PC-9 (cell line): ENCODE measurements at places on chromosomes 6 and 20. TPM values are rescaled to one million over a fixed set of nuclear protein-coding genes. Genes with fewer than 3 reads are reported as not detected.

DNA sequence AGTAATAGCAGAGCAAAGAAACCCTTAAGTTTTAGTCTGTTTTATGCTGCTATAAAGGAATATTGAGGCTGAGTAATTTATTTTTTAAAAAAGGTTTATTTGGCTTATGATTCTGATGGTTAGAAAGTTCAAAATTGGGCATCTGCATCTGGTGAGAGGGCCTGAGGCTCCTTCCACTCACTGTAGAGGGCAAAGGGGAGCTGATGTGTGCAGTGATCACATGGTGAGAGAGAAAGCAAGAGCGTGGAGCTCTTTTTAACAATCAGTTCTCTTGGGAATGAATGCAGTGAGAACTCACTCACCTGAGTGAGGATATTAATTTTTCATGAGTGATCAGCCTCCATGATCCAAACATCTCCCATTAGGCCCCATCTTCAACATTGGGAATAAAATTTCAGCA, 36.4 kb upstream of the SAMD3 start:
- no peak overlapping the region for H3K27ac ChIP-seq
- DNase-seq = no peak
- no peaks in the 10 kb centered on the region for H3K4me1 ChIP-seq
- no peak overlapping the region for H3K4me3 ChIP-seq
- no peaks in the 10 kb centered on the region for H3K27me3 ChIP-seq
- H3K36me3 ChIP-seq = no peaks in the 10 kb centered on the region

DNA sequence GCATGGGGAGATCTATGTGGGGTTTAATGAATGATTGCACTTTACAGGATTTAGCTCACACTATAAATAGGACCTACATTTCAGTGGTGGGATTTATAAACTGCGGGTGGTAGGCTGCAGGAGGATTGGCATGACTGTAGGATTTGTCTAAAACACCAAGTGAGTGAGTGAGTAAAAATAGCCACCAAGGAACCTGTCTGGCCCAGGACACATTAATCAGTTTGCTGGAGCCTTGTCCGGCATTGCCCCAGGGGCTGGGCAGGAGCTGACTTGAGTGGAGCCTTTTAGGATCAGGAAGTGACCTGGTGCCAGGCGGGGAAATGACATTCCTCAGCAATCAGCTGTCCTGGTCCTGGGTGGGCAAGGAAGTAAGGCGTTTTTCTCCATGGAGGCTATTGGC, 278.7 kb upstream of the PRND start:
- H3K36me3 ChIP-seq = 0 out of 2 replicates have a peak, but pooled peaks cover 3% of the 10 kb centered on the region
- H3K27ac ChIP-seq = peak overlapping the region; percentile 38
- H3K4me3 ChIP-seq = no peak overlapping the region
- DNase-seq = peak; percentile 72

DNA sequence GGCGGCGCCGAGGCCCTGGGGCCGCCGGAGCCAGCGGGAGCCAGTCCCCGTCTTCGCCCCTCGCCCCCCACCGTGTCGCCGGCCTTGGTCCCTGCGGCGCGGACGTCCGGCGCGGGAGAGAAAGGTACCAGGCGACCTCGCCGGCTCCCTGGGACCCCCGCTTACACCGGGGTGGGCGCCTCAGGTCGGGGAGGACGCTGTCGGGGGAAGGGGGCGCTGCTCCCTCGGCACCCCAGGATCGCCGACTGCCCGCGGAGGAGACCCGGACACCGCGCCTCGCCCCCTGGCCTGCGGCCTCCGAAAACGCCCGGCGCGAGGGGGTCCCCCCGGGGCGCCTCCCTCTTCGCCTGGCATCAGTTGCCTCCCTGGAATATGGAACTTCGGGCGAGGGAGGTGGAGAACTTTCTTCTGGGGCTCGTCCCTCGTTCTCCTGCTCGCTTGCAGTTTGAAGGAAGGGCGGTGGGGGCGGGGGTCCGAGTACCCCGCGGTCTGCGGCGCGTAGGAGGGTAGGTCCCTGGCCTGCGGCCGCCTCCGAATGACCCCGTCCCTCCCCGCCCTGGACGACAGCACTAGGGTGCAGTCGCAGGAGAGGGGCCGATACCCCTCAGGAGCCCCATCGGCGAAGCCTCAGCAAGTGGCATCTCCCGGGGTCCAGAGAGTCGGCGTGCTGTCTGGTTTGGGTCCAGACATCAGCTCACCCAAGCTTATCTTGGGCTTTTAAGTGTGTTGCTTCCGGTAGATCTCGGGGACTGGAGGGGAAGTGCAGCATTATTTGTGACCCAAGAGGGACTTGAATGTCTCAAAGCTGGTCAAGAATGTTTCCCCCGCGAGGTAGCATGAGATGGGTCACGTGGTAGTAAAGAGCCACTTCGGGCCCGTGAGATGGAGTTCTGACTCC, 549 bp downstream of the ANKRD6 start:
- no peaks in the 10 kb centered on the region for H3K27me3 ChIP-seq
- H3K27ac ChIP-seq = no peak overlapping the region
- DNase-seq = no peak
- H3K36me3 ChIP-seq = no peaks in the 10 kb centered on the region

DNA sequence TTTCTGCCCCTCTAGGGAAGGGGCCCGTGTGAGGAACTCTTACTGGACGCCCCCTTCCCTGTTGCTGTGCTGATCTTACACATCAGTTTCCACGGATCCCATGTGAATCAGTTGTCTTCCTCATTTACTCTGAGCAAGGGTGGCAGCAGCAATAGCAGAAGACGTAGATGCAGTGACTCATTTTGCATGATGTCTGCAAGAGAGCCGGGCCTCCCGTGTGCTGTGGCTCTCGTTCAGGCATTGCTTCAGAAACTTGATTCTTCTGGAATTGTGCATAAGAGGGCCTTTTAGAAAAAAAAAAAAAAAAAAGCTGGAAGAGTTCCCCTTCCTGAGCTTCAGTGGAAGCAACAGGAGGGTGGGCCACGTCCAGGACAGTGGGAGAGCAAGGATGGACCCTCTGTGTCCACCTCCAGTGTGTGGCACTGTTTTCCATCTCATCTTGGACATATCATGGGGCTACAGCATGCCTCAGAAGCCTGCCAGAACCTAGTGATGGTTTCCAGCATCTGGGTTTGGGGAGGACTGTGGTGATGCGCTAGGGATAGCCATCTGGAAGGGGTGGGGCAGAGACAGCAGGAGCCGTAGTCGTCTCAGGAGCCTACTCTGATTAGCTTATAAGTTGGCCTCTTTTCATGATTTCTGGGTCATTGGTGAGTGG, 62.1 kb downstream of the FOXO3 start:
- H3K27me3 ChIP-seq = no peaks in the 10 kb centered on the region
- peaks cover 48% of the 10 kb centered on the region for H3K4me1 ChIP-seq
- 0 out of 2 replicates have a peak, but pooled peaks cover under 1% of the 10 kb centered on the region for H3K36me3 ChIP-seq
- DNase-seq = no peak
- H3K4me3 ChIP-seq = no peak overlapping the region
- 0 out of 2 replicates have a peak overlapping the region, but pooled peaks have one; percentile 5 for H3K27ac ChIP-seq

DNA sequence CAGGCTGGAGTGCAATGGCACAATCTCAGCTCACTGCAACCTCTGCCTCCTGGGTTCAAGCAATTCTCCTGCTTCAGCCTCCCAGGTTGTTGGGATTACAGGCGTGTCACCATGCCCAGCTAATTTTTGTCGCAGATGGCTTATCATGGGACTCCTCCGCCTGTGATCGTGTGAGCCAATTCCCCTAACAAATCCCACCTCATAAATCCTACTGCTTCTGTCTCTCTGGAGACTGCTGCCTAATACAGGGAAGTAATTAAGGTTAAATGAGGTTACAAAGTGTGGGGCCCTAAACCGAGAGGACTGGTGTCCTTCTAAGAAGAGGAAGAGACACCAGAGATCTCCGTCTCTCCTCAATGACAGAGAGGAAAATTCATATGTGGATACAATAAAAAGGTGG, 52.0 kb downstream of the TRPC4AP start:
- no peaks in the 10 kb centered on the region for H3K27me3 ChIP-seq
- no peak overlapping the region for H3K27ac ChIP-seq
- H3K4me1 ChIP-seq = peaks cover 12% of the 10 kb centered on the region
- no peak for DNase-seq
- no peak overlapping the region for H3K4me3 ChIP-seq

GRCh38 chr20:33092361-33092760, 12.9 kb downstream of the BPIFB4 start:
- peaks cover 34% of the 10 kb centered on the region for H3K27me3 ChIP-seq
- no peaks in the 10 kb centered on the region for H3K36me3 ChIP-seq
- no peak overlapping the region for H3K27ac ChIP-seq
- DNase-seq = no peak
- H3K4me3 ChIP-seq = no peak overlapping the region

Gene SKIC2
- total RNA-seq = 67.9 and 86.0 TPM in 2 replicates

Gene PTPRT
- not detected in 2 replicates for total RNA-seq

Gene IL17A
- total RNA-seq = not detected in 2 replicates
